ENCODE measurements at places on chromosomes 2 and 18.

DNA sequence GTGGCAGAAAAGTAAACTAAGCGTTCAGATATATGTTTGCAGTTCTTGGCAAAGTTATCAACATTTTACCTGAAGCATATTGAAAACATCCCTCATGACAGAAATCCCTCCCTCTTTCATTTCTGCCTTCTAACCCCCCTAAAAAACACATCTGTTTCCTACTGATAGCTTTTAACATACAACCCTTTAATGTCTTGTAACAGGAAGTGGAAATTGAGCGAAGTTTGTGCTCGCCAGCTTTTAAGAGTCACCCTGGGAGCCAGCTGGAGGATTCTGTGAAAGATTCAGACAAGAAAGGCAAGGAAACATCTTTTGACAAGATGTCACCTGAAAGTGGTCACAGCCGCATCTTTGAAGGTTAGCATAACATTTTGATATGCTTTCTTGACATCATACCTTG, 247.4 kb downstream of the XIRP2 start:
- no peak for DNase-seq

DNA sequence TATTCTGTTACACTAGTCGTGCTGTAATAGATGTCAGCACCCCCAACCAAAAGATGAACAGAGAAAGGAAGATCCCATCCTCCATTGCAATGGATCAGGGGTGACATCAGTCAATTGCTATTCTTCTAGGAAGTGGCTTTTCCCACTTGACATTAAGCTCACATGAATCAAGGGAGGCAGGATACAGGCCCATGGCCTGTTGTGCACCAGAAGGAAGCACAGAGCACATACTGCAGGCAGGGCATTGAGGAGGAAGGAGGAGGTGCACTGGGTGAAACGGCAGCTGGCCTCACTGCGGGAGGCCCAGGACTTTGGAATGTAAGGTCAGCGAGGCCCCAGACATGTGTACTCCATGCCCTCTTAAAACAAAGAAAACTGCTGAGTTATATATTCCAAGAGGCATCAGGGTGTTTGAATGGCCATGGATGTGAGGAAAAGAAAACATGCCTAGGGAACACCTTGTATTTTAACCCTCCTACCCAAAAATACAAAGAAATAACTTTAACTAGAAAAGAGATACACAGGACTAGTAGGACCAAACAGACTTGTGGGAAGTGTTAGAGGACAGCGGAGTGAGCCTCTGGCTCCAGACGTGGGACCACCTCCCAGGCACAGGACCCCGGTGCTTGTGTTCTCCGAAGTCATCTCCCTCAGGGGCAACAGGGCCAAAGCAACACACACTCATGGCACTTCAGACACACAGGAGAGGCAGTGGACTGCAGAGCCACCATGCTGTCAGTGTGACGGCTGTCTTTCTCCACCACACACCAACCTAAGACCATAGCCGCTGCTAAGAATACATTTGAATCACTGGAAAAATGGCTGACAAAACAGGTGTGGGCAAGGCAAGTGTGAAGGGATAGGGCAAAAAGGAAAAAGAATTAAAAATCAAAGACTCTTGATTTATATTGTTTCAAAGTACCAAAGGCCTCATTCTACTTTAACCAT, 51.4 kb upstream of the RIOK3 start:
- no peak for DNase-seq

- peak; percentile 67 for DNase-seq
Observed at GRCh38 chr2:124877141-124877577, 852.1 kb downstream of the CNTNAP5 start.

- no peak for DNase-seq
Observed at GRCh38 chr18:79786786-79787526, 10.8 kb upstream of the KCNG2 start.

DNA sequence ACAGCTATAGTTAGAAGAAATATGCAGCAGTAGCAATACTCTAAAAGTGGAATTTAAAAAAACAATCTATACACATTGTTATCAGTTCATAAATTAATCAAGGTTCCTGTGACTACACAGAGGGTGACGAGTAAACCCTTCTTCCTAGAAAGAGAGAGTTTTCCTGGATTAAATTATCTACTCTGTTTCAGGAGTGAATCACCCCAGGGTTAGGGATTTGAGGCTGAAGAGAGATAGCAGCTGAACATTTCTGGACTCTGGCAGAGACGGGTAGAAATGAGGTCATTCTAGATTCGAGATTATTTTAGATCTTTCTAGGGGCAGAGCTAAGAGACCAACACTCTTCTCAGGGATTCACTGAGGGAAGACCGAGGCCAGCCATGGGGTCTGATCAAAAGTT, 38.8 kb upstream of the PMAIP1 start:
- no peak for DNase-seq

- no peak for DNase-seq
Observed at GRCh38 chr2:240935103-240935876, 29.2 kb downstream of the CROCC2 start.

- no peak for DNase-seq
Observed at GRCh38 chr2:129806990-129807389, 172.5 kb upstream of the RAB6C start.

- no peak for DNase-seq
Observed at GRCh38 chr2:73020657-73021370, 50.7 kb downstream of the SFXN5 start.

GRCh38 chr2:72619626-72620025, 206.2 kb downstream of the EXOC6B start:
- DNase-seq: no peak

- no peak for DNase-seq
Observed at GRCh38 chr2:144753416-144753815, 233.5 kb upstream of the ZEB2 start.

GRCh38 chr18:13309748-13310670, 91.4 kb downstream of the LDLRAD4 start:
- DNase-seq: no peak

DNA sequence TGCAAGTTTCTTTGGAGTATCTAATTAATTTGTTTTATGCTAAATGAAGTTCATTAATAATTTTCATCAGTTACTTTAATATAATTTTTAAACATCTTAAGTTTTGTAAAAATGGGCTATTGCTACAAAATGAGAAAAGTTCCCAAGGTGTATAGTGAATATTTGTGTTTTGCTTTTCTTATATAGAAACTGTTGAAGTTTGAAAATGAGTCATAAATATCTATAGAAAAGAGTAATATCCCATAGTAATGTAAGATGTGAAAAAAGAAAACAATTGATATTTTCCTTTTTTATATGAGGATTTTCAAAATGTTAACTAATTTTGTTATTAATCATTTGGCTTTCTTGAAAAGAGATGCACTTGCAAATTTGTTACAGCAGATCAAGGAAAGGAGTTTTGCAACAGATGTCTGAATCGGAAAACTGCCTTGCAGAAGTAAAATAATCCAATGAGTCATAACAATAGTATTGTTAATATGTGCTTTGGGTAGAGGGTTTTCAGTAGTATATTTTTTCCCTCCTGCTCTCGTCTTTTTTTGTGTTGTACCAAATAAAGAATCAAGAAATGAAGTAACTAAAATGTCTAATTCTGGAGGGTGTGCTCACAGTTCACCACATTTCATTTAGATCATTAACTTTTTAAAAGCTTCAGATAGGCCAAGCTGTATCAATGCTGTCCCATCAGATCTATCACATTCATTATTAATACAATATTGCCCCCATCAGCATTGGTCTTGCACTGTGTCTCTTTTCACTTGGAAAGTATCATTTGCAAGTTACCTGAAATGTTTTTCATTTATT, 15.5 kb downstream of the DUSP19 start:
- peak; percentile 46 for DNase-seq

DNA sequence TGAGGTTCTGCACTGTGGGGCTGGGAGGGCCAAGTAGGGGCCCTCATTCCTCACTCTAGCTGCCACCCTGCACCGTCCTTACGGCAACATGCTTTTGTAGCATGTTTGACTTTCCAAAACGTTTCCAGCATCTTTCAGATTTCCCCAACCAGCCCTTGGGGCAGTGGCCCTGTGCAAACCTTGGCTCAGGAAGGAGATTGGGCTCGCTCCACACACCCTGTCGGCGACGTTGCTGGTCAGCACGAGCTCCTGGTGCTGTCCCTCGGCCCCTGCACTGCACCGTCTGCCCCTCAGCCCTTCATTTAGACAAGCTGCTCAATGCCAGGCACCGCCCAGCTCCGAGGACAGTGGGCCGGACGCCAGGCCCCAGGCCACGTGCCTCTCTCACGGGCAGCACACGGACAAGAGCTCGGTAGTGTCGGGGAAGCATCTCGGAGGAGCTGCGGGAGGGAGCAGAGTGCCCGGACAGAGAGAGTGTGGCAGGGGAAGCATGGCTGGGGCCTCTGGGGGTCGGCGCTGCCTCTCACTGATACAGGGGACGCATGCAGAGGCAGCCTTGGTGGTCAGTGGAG, 6.9 kb downstream of the GPR17 start:
- DNase-seq: no peak

- DNase-seq: no peak
Observed at GRCh38 chr2:98554116-98554861, 54.0 kb downstream of the COA5 start.

GRCh38 chr2:949384-950079, 1.1 kb upstream of the SNTG2 start:
- DNase-seq: no peak

DNA sequence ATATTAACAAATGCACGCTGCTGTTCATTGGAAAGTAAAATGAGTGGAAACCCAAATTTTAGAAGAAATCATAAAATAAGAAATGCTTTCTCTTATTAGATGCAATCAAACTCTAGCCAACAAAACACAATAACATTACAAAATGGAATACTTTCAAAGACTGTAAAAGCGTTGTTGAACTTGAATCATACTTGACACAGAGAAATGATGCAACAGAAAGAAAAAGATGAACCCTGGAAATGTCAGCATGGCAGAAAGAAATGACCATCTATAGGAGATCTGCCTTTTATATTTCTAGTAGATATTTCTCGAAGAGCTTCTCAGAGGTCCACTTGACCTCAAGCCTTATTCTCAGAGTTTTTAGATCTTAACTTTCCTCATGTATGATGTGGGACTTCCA, 170.6 kb upstream of the MEIS1 start:
- no peak for DNase-seq

GRCh38 chr2:104502901-104503300, 351.0 kb upstream of the POU3F3 start:
- no peak for DNase-seq

GRCh38 chr18:76955524-76956170, 133.3 kb downstream of the ZNF236 start:
- no peak for DNase-seq

DNA sequence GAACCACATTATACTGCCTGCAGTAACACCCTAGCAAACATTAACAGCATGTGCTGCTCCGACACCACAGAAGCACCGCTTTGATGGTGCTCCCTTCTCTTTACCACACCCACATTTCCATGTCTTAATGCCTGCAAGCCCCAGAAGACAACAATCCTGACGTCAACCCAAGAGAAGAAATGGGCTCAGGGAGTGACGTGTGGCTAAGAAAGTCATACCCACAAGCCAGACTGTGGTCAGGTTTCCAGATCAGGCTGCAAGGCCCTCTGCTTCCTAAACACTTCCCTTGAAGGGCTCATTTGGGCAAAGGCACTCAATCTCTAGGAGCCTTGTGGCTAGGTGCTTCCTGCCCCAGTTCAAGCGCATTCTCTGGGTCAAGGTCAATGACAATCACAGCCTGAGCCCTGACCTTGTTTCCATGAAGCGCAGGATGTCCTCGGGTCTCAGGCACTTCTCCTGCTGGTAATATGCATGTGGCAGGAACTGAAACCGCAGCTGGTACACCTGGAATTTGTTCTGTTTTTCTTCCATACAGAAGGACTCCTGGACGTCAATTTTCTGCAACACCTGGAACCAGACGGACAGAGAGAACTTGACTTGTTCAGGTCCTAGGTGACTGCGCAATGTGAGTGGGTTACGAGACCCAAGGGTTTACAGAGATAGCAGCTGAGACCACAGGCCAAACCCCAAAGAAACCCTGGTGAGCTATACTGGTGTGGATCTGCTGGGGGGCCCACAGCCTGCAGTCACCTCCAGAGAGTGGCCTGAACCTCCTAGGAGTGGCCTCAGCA, 67.2 kb downstream of the POLR1A start:
- DNase-seq: peak; percentile 42

DNA sequence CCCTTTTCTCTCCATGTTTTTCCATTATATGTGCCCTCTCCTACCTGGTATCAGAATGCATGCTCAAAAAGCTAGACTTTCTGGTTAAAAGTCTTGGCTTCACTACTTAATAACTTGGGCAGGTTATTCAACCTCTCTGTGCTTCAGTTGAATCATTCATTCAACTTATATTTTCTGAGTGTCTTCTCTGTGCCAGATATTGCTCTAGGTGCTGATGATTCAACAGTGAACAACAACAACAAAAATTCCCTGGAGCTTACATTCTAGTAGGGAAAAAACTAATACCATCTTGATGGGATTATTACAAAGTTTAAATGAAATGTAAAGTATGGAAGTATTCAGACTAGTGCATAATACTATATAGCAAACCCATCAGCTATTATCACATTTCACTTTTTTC, 55.2 kb downstream of the SOS1 start:
- no peak for DNase-seq

GRCh38 chr2:183063083-183063482, 15.5 kb upstream of the DUSP19 start:
- DNase-seq: peak; percentile 22

GRCh38 chr2:24754985-24755705, 38.0 kb downstream of the PTRHD1 start:
- no peak for DNase-seq

DNA sequence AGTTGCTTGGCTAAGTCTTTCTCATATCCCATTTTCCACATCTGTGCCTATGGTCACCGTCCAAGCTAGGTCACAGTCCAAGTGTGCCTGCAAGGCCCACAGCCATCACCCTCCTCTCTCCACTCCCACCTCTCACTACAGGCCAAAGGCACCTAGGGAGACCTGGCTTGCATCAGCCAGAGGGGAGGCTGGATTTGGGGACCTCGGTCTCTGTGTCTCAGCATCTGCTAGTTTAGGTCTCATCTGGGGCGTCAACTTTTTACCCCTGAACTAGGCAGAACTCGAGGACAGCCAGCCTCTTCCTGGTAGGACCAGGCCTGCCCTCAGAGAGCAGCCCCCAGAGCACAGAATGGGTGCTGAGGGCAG, 217.1 kb downstream of the DYSF start:
- DNase-seq: no peak

GRCh38 chr2:172389685-172390339, 37.6 kb upstream of the ITGA6 start:
- no peak for DNase-seq

DNA sequence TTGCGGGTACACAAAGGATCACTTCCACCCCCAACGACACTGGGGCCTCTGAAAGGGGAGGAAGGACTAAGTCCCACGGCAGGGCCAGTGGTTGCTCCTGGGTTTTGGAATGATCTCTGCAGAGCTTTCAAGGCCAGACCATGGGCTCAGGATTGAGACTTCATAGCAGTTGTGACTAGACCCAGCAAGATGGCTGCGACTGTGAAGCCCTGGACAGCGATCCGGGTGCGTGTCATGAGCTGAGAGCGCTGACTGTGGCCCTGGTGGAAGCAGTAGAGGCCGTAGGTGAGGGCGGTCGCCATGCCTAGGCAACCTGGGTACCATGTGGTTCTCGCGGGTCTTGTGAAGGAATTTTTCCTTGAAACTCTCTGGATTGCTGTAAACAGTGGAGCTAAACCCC, 27.3 kb downstream of the NCL start:
- no peak for DNase-seq

All from GM12865 (cell line).